Mucosa of gallbladder (tissue), 1 donor: ENCODE measurements at places on chromosomes 6 and 20. TPM values are rescaled to one million over a fixed set of nuclear protein-coding genes. Genes with fewer than 3 reads are reported as not detected.

- DNase-seq = no peak
These were observed 129.9 kb upstream of the GRIK2 start for GRCh38 chr6:101263596-101263995.

GRCh38 chr20:4014031-4014474 lies 1.3 kb downstream of the RNF24 start:
- peak; percentile 64 for DNase-seq

DNA sequence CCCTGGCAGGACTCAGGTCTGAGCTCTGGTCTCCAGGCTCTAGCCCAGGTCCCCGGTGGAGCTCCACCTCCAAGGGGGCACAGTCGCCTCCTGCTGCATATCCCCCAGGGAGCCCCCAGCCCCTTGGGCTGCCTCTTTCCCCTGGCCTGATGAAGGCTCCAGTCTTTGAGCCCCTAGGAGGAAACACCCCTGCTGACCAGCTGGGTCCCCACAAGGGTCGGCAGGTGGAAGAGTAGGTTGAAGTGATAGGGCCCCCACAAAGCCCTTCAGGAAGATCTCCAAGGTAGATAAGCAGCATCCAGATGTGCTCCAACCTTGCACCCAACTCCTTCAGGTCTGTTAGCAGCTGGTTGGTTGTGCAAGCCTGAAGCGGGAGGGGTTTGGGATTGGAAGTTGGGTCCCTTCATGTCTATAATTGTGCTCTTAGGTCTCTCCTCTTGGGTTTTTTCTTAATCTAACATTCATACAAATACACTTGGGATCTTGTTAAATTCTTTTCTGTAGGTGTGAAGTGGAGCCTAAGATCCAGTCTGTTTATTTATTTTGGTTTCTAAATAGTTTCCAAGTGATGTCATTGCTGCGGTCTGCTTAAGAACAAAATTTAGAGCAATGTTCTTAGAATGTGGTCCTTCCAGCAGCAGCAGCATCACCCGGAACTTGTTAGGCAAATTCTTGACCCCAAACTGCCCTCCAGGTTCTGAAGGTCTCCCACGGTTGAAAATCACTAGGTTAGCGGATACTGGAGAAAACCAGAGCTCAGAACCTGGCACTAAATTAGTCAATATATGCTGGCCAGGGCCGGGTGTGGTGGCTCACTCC lies 5.1 kb downstream of the UBE2C start:
- no peak for DNase-seq

DNA sequence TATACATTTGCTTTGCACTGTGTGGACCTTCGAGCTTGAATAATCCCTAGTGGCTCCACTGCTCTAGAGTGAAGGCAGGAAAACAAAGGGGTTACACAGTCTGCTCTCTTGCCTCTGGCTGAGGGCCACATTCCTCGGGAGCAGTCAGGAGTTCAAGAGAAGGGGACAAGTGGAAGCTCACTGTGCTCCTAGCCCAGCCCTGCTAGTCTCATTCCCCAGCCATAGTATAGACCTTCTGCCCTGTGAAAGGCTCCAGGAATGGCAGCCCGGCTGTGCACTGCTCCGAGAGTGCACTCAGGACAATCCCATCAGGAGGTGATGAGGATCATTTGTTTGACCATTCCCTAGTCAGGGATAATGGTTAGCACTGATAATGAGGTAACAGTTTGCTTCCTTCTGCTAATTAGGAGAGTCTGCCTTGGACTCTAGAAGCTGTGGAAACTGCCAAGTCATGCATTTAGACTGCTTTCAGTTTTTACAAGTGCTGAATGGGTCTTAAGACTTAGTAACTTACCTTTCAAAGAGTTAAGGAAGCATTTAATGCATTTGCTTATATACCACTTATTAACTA lies 8.5 kb downstream of the IYD start:
- peak; percentile 35 for DNase-seq

DNA sequence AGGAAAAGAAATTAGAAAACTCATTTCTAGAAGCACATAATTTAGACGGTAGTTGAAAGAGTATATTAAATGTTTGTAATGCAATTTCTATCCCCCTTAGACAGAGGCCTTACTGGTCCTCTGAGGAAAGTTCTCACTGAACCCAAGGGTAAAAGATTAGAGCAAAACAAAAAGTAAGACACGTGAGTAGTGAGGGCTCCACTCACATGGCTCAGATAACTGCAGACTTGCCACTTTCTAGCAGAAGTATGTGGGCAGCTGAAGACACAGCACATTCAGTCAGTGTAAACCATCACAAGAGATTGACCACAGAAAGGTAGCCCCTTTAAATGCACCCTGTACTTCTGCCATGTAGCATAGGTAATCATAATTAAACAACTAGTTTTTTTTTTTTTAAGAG lies 193.8 kb downstream of the BTBD9 start:
- no peak for DNase-seq

REV3L gene
- total RNA-seq = 19.0 TPM

PRDM1 gene
- total RNA-seq = 16.9 TPM

TTLL9 gene
- 0.29 TPM for total RNA-seq

RING1 gene
- 50.9 TPM for total RNA-seq

ADGRG6 gene
- 13.9 TPM for total RNA-seq

DDX43 gene
- 1.6 TPM for total RNA-seq

RHAG gene
- 0.52 TPM for total RNA-seq
